IPS-NIHi11 (cell line): ENCODE measurements at places on chromosomes 16 and 17.
A peak's percentile ranks its signal among the peaks of the same experiment; 100 is the strongest.

DNA sequence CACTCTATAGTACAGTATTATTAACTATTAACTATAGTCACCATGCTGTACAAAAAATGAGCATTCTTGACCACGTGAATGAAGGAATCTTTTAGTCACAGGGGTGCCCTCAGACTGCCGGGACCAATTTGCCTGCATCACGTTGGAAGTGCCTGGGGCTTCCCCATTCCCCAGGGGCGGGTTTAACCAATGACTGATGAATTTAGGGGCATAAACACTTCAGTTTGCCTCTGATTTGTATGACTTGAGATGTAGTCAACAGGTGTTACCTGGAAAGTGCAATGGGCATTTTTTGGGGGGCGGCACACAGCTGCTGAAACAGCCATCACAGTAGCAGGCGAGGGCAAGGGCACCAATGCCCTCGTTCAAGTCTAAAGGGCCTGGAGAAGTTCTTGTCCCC, 8.7 kb upstream of the PYY start:
- DNase-seq = no peak

DNA sequence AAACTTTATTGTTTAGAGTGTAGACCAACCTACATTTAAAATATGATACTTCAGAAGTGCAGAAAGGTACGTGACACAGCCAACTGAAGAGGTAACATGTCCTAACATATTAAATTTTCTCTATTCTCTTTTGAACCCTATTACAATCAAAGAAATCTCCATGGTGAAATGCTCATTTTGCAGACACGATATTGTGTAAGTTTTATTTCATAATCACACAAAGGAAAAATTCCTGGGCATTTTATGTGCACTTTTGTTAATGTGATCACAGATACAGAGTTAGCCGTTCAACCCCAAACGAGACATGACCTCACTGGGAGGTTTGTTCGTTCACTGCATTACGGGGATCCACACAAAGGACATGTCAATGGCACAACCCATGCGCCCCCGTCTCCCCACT, 21.8 kb downstream of the KCNJ16 start:
- DNase-seq = no peak

DNA sequence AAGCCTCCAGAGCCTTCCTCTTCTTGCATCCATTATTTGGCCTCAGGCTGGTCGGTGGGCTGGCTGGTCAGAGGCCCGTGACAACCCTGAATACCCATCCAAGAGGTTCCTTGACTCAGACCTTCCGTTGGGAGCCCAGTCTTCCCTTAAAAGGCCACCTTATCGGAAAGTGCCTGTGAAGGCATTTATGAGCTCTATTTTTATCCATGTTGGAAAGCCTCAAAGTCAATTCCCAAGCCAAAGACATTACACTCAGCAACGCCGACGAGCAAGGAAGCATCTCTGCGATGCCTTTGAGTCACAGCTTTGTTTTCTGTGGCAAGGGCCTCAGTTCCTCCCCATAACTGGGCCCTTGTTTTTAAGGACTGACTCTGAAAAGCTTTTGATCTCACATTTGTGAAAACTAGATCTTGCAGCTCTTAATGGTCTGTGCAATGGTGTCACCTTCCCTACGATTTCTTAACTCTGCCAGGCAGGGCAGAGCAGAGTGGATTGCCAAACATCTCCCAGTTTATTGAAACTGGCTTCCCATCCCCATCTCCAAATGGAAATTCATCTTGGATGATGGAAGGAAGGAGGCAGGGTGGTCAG, 13.3 kb upstream of the SPOP start:
- DNase-seq = no peak

GRCh38 chr16:69428652-69429051, 4.2 kb downstream of the CYB5B start:
- no peak for DNase-seq

DNA sequence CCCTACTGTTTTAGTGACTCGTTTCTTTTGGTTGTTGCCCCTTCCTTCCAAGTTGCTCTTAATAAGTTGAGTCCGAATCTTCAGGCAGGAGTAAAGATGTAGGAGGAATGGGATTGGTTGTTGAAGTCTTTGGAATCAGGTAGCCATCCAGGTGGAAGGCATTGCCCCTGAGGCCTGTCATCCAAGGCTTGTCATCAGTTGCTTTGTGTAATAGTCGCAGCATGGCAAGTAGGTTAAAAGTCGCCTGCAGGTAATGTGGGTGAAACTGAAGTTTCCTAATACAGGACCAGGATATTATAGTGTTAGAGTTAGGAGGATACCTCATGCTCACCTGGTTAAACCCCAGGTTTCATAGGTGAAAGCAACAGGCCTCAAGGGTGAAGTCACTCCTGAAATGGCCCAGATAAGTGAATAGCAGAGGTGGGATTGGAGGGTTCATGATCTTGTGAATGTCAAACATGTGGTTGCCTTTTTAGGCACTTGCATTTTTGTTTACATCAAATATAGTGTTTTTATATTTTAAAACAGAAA, 934 bp downstream of the PCTP start:
- DNase-seq = no peak

GRCh38 chr16:66300501-66300900, 66.0 kb upstream of the CDH5 start:
- no peak for DNase-seq

DNA sequence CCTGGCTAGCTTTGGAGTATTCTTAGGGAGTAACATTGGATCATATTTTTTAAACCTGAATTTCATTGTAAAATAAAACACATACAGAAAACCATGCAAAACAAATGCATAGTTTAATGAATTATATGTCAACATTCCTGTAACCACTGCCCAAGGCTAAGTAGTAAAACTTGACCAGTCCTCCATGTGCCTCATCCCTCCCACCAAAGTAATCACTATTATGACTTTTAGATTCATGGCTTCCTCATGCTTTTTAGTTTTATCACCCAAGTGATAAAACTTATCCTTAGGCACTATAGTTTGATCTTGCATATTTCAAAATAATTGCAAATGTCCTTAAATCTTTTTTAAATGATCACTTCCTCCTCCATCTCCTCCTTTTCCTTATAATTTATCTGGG, 20.4 kb downstream of the PRKCA start:
- no peak for DNase-seq

DNA sequence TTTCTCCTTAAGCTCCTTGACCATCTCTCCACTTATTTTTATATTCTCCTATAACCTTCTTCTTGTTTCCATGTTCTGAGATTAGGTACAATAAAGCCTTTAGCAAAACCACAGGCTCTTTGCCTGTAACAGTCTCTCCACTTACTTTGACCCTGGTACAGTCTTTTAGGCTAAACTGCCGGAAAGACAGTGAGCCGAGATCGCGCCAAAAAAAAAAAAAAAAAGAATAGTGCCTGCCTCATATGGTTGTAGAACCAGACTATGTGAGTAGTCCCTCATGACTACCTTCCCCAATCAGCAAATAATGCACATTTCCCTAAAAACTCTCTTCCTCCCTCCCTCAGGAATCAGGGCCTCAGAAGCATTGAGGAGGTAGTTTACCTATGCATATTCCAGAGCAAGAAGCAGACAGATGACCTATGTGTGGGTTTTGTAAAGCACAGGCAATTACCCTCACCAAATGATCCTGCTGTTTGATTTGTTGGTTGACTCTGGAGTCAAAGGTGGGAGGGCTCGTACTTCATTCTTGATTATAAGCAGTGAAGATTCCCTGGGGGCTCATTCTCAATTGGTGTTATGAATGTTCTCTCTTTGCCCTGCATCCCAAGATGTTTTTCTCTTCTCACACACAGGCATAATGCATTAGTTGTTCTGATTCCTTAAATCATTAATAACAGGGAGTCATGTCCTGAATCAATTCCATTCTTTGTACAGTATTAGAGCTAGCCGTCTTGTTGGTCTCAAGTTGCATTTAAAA, 8.9 kb upstream of the NME1 start:
- no peak for DNase-seq

DNA sequence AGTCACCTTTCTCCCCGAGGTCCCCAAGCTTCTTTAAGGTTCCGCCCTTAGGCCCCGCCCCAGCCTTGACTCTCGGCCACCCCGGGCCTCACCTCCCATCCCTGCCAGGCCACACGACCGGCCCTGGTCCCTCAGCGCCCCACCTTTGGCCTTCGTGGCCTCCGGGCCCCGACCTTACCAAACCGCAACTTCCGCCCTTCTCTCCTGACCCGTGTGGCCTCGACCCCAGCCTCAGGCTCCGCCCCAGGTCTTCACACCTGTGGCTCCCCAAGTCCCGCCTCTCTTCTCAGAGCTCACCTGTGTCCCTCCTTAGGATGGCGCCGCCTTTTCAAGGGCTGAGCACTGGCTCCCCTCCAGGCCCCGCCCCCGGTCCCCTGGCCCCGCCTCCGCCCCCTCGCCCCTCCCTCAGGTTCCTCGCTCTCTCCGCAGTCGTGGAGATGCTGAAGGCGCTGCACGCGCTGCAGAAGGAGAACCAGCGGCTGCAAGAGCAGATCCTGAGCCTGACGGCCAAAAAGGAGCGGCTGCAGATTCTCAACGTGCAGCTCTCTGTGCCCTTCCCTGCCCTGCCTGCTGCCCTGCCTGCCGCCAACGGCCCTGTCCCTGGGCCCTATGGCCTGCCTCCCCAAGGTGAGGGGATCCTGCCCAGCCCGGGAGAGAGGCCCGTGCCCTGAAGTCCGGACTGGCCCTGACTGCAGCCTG, 10.0 kb upstream of the CISD3 start:
- DNase-seq = peak; percentile 84

DNA sequence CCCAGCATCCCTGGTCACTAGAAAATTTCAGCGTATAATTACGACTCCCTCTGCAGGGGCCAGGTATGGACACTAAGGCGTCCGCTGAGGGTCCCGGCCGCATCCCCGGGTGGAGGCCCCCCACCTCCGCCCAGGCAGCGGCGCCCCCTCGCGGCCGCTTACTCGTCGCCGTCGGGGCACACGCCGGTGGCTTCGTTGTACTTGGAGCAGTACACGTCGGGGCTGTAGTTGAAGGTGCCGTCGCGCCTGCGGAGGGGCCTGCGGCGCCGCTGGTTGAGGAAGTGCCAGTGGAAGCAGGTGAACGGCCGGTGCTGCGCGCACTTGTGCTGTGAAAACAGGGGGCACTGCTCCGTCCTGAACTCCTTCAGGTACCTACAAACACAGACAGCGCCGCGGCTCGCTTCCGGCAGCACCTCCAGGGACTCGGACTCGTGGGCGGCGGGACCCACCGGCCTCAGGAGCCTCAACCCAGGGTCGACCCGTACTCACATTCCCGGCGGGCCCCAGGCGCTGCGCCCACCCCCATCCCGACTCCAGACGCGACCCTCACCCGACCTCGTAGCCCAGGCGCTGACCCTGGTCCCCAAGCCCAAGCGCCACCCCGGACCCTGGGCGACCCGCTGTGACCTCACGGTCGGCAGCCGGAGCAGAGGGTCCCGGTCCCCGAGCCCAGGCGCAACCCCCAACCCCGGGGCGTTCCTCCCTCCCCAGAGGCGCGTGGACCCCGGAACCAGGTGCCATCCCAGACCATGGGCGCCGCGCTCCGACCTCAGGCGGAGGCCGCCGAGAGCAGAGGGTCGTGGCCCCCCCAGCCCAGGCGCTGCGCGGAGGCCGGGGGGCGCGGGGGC, 596 bp downstream of the UNKL start:
- DNase-seq = peak; percentile 88

- no peak for DNase-seq
These were observed 27.7 kb upstream of the WFIKKN2 start for GRCh38 chr17:50807675-50808074.

DNA sequence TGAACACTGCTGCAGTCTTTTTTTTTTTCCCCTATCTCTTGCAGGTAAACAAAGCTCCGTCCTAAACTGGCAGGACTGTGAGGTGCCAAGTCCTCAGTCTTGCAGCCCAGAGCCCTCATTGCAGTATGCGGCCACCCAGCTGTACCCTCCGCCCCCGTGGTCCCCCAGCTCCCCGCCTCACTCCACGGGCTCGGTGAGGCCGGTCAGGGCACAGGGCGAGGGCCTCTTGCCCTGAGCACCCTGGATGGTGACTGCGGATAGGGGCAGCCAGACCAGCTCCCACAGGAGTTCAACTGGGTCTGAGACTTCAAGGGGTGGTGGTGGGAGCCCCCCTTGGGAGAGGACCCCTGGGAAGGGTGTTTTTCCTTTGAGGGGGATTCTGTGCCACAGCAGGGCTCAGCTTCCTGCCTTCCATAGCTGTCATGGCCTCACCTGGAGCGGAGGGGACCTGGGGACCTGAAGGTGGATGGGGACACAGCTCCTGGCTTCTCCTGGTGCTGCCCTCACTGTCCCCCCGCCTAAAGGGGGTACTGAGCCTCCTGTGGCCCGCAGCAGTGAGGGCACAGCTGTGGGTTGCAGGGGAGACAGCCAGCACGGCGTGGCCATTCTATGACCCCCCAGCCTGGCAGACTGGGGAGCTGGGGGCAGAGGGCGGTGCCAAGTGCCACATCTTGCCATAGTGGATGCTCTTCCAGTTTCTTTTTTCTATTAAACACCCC, 13.8 kb downstream of the IL34 start:
- no peak for DNase-seq

DNA sequence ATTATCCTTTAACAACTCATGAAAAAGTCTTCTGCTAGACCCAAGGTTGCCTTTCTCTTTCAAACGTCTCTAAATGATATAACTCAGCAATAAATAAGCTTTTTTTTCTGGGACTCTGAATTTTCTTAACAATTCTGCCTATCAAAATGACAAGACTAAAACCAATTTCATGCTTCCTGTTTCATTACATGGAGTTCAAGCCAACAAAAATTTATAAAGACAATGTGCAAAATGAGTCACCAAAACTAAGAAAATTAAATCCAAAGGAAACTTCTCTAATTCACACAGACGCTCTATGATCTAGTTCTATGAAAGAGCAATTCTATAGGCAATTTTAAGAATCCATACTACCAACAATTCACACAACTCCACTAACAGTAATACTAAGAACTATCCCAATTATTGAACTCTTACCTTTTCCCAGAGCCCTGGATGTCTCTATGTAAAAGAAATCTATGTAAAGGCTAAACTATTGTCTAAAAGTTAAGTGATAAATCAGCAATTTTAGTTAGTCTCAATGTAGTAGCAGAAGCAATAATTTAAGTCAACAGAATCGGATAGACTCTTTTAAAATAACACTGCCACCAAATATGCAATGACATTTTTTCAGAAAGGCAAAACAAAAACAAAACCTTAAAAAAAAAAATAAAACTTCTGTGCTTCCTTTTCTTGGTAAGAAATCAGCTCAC, 44.2 kb downstream of the ZZEF1 start:
- DNase-seq = no peak

GRCh38 chr17:51435171-51435552, 174.8 kb downstream of the UTP18 start:
- DNase-seq = no peak

DNA sequence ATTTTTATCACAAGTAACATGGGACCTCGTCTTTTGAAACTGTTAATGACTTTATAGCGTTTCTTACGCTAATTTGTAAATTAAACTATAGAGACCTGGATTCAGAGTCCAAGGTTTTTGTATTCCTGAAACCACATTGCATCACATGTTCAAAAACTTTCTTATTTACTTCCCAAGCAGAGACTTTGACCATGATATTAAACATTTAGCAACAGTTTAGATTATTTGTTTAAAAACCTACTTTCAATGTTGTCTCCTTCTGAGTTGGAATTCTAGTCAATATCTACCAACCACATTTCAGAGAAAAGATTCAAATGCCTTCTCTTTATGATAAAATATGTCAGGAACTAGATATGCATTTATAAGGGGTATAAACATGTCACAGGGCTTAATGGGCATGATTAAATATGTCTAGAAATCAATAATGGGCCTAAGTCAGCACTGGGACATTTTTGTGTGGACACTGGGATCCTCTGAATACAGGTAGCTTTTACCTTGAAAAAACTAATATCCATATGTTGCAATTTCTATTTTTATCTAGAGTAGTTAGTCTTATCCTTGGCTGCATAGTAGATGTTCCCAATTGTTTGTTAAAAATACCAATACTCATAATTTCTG, 6.3 kb upstream of the APOH start:
- DNase-seq = no peak

- DNase-seq = peak; percentile 95
These were observed at the start of gene STARD3 for GRCh38 chr17:39636927-39637736. Gene STARD3 (plus strand): TSS chr17:39637144. CDS start chr17:39653532, 16,388 bp downstream.

- DNase-seq = no peak
These were observed 4.2 kb upstream of the CORO1A start for GRCh38 chr16:30179195-30179594.
